ENCODE measurements at places on chromosomes 1 and 21. TPM values are rescaled to one million over a fixed set of nuclear protein-coding genes. Genes with fewer than 3 reads are reported as not detected.
A peak's percentile ranks its signal among the peaks of the same experiment; 100 is the strongest.

DNA sequence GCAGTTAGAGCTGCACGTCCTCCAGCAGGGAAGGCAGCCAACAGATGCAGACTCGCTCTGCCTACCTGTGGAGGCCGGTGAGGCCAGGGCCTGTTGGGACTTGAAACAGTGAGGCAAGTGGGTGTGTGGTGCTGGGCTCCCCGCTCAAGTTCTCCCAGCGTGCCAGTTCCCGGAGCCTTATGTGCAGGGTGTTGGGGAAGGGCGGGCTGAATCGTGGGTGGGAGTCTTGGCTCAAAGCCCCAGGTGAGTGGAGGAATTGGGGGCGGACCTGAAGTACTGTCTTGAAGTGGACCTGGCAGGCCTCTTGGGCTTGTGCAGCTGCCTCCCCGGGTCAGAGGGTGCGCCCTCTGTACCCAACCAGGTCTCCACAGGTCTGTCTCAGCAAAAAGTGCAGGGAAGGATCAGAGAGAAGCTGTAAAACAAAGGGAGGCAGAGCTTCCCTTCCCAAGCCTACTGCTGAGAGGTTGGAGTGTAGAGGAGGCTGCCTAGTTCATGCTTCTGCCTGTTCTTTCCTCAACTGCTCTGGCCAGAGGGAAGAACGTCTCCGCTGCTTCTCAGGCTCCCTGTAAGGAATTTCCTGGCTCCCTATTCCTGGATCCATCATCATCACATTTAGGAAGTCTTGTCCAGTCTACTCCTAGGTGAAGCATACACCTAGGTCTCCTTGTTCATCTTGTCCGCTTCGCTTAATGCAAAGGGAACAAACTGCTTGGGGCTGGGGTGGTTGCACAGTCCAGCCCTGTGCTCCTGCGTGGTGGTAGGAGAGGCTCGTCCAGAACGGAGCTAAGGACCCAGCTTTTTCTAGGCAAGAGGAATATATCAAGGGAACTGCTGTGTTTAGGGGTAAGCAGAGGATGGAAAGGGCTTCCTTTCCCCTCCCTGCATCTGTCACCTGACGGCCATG lies 14.9 kb downstream of the UTP11 start:
- no peak for DNase-seq

DNA sequence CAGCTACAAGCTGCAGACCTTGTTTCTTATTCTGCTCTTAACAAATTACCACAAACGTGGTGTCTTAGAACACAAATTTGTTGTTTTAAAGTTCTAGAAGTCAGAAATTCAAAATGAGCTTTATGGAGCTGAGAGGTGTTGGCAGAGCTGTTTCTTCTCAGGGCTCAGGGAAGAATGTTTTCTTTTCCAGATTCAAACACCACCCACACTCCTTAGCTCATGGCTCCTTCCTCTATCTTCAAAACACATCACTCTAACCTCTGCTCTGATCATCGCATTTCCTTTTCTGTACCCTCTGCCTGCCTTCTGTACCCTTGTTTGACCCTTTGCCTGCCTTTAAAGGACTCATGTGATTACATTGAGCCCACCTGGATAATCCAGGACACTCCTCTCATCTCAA lies 26.9 kb upstream of the ITLN1 start:
- DNase-seq, result no peak

DNA sequence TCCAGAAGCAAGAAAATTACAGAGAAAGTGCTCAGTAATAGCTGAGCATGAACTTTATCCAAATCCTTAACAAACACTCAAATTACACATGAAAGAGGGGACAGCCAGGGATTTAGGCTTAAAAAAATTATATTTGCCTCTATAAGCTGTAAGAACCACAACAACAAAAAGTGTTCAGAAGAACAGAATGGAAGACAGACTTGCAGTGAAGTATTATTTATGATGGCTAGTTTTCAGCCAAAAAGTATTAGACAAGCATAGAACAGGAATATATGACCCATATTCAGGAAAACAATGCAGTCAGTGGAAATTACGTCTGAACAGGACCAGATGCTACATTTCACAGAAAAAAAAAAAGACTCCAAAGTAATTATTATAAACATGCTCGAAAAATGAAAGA lies 1246.3 kb downstream of the NCAM2 start:
- DNase-seq, result no peak

DNA sequence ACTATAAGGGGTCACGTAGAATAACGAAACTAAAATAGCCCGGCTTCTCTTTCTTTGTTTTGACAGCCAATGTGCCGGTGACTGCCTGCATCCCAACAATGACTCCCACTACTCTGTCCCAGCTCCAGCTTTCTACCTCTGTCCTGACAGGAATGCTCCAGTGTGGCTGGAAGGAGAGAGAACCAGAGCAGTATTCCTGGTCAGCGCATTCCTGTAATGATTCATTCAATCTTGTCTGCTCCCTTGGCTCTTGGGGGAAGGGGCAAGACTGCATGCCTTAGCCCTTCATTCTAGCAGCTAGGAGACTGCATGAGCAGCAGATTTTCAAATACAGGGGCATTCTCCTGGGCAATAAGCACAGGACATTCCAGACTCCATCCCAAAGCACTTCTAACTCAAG lies 132.1 kb upstream of the PRMT6 start:
- peak; percentile 70 for DNase-seq

DNA sequence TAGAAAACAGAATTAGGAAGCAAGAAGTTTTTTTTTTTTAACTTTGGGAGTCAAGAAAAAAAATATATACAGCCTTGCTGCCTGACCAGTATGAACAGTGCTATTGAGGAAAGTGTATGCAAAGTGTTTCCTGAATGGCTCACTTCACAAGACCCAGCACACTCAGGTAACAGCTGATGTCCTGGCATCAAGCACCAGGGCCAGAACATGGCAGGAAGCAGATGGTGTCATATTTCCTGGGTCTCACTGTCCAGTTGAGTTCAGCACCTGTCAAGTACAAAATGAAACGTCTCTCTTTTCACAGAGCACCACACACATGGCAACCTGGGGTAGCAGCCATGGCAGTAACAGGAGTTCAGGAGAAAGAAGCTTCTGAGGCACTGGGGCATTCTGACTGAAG lies 372.3 kb downstream of the TTLL7 start:
- DNase-seq, result no peak

Gene AADACL3
- total RNA-seq, result not detected

Gene TNFRSF9
- total RNA-seq, result 0.07 TPM

Gene AHCYL1
- 78.9 TPM for total RNA-seq

GRCh38 chr1:245790441-245790840 lies 635.7 kb downstream of the KIF26B start:
- no peak for DNase-seq

DNA sequence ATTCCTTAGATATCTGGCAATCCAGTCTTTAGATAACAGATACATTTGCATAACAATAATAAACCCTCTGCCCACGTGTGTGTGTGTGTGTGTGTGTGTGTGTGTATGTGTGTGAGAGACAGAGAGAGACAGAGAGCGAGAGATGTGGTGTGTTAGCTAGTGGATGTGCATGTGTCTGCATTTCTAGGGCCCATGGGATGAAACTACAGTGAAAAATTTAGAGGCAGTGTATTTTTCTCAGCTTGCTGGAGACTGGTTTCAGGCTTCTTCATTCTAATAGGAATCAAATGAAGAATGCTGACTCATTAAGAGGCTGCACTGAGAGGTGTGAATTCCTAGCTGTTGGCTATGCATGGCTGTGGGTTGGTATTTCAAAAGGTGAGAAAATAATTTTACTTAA lies 303.2 kb downstream of the LMX1A start:
- DNase-seq, result peak; percentile 73

Gene S100PBP
- 80.1 TPM for total RNA-seq

Gene NRDC
- 206 TPM for total RNA-seq

DNA sequence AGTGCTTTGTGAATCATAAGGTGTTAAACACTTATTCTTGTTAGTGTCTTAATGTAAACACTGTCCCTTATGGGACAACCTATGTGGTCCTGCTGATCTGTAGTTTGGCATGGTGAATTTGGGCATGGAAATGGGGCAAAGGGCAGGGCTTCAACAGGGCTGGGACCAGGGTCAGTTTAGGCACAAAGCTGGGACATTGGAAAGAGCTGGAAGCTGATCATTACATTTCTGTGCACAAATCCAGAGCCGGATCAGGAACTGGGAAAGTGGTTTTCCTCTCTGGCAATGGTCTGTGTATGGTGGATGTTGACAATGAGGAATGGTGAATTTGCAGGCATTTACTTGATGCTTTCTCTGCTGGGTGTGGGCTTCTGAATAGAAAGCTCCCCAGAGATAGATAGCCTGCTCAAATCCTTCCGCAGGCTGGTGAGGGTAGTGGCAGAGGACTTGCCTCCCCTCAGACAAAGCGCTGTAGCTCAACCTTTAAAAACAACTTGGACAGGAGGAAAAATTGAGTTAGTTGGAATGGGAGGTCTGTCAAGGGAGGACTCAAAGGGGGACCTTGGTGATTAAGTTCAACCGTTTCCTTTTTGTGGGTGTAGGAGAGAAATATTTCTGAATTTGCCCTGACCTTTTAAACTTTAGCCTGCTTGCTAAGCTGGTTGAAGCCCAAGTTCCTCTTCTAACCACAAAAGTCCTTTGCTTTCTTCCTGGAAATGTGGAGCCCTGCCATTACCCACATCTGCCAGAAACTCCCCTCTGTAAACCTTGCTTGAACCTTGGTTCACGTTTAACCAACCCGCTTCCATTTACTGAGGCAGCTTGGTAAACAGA lies 35.3 kb downstream of the HLX start:
- no peak for DNase-seq

Gene CD34
- 7.2 TPM for total RNA-seq

- DNase-seq, result no peak
Measured at GRCh38 chr1:10755970-10756521, 40.4 kb downstream of the CASZ1 start.

GRCh38 chr1:215082532-215083382 lies at the start of gene KCNK2:
KCNK2 (plus strand) TSS chr1:215082737; CDS start chr1:215083386, 649 bp downstream.
- DNase-seq, result peak; percentile 85

Gene KRTAP19-3
- not detected for total RNA-seq

DNA sequence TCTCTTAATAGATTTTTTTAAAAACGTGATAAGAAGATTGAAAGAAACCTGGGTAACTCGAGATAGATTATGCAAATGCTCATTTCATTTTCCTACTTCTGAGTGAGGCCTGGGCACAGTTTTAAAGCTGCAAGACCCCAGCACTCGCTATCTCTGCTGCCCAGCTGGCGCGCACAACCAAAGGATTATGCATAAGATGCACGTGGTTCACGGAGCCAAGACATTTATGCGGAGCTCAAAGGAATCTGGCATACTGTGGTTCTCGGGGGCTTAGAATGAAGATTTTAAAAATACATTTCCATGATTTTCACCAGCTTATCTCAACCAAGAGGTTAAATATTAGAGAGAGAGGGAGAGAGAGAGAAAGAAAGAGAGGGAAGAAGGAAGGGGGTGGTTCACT lies 210.9 kb downstream of the DSCAM start:
- no peak for DNase-seq

Gene NCF2
- not detected for total RNA-seq

DNA sequence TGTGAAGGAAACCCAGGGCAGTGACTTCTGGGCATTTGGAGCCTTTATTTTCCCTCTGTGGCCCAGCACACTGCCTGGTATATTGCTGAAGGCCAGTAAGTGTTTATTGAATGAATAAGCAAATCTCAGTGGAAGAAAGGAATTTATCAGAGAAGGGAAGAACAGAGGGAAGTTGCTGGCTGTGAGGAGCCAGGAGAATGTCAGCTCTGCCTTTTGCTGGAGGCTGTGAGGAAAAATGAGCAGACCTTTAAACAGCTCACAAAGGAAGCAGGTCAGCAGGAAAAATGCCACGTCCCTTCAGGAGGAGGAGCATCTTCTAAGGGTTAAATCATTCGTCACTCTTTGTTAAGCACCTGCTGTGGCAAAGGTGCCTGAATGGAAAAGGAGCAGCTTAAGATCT lies 75.9 kb downstream of the GIPC2 start:
- DNase-seq, result peak; percentile 64

Gene IVL
- not detected for total RNA-seq

- DNase-seq, result no peak
Measured at GRCh38 chr1:78176448-78176847, 130.7 kb downstream of the GIPC2 start.

- DNase-seq, result no peak
Measured at GRCh38 chr1:50553921-50554320, 130.7 kb upstream of the DMRTA2 start.

DNA sequence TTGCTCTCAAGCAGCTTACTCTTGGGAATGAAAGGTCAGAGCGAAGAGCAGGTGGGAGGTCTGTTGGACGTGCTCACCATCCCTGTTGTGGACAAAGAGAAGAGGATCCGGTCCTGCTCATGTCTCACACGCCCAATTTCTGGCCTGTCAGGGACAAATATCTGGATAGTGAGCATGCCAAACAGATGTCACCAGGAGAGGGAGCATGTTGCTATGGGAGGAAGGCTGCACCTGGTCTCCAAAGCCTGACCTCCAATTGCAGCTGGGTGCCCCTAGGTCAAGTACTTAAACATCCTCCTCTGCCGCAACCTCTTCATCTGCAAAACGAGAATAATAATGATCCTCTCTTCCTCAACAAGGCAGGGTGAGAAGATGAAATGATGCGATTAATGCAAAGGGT lies 53.4 kb downstream of the DMRTA2 start:
- DNase-seq, result peak; percentile 73

DNA sequence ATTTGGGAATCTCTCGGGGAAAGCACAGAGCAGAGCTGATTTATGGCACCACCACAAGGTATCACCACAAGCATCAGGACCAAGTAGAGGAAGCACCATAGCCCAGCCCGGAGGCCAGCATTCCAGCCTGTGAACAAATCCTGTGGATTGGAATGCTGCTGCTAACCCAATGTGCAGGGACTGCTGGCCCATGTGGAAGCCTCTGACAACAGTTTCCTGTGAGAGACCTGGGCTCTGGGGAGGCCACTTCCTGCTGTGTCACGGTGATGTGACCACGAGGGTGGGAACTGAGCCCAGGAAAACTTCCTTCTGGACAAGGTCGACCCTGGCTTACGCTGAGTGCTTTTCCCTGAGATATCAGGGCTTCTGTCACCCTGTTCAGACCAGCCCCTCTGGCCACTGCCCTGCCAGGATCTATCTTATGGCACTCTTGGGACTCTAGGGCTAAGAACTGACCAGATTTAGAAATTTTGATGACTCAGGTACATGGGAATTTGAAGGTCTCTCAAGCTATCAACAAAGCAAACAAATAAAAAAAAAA lies 88.3 kb upstream of the NGF start:
- peak; percentile 52 for DNase-seq

Gene UBIAD1
- total RNA-seq, result 15.9 TPM

DNA sequence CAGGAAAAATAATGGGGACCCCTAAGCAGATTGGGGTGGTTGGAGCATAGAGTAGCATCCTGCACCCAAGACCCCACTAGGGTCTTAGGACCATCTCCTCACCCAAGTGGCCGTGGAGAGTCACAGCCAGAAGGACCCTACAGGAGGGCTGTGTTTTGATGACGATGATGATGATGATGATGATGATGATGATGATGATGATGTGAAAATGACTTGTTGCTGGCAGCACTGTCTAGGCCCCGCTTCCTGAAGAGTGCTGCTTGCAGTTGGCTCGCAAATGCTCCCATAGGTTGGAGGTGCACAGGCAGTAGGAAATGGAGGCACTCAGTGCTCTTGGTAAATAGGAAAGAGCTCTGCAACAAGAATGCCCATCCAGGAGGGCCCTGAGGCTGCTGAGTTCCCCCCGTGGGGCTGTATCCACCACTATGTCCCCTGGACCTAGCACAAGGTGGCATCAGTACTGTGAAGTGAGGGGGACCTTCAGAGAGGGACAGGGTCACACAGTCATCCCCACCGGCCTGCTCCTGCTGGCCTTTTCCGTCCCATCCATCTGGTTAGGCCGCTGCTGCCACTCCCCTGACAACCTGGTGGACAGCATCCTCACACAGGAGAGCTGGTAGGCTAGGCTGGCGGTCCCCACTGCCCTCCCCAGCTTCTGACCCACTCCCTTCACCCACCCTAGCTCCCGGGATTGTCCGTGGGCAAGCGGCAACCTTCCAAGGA lies 139.6 kb downstream of the FOXD2 start:
- no peak for DNase-seq
